ENCODE measurements at places on chromosomes 6 and 20. TPM values are rescaled to one million over a fixed set of nuclear protein-coding genes. Genes with fewer than 3 reads are reported as not detected.

The WFDC5 gene
- total RNA-seq, result not detected

GRCh38 chr6:140427842-140428241 is 1053.4 kb upstream of the CITED2 start:
- no peak for DNase-seq

GRCh38 chr20:24837781-24838450 is 111.2 kb upstream of the CST7 start:
- DNase-seq, result no peak

The METTL24 gene
- 1.7 TPM for total RNA-seq

The HLA-DQB1 gene
- total RNA-seq, result 15.3 TPM

The OR2B3 gene
- not detected for total RNA-seq

- DNase-seq, result no peak
These were observed 22.5 kb downstream of the SOX4 start for GRCh38 chr6:21616005-21616404.

The EDN1 gene
- total RNA-seq, result 25.4 TPM

DNA sequence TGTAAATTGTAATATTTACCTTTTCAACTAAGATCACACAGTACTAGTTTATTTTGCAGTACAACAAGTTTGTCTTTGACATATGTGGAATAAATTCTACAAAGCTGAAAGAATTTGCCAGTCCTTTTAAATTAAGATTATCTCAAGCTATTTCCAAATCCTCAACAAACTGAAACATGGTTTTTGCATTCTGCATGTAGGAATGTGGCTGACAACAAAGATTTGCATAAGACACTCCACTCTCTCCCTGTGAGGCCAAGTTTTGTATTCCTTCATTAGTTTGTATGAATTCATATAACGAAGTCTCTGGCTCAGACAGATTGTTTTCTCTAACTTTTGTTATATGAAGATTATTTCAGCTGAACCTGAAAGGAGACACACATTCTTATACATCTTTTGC is 124.1 kb upstream of the THEMIS start:
- no peak for DNase-seq

DNA sequence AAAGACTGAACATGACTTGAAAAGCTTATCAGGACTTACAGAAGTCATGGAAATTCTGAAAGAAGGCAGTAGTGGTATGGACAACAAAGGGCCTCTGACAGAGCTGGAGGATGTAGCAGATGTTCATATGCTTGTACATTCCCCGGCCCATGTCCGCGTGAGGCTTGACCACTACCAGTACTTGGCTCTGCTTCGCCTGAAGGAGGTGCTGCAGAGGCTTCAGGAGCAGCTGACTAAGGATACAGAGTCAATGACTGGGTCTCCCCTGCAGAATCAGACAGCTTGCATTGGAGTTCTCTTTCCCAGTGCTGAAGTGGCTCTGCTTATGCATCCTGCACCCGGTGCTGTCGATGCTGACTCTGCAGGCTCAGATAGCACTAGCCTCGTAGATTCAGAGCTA is 29.2 kb downstream of the TAF11 start:
- DNase-seq, result no peak

GRCh38 chr6:37660317-37660716 is 37.4 kb downstream of the MDGA1 start:
- no peak for DNase-seq

DNA sequence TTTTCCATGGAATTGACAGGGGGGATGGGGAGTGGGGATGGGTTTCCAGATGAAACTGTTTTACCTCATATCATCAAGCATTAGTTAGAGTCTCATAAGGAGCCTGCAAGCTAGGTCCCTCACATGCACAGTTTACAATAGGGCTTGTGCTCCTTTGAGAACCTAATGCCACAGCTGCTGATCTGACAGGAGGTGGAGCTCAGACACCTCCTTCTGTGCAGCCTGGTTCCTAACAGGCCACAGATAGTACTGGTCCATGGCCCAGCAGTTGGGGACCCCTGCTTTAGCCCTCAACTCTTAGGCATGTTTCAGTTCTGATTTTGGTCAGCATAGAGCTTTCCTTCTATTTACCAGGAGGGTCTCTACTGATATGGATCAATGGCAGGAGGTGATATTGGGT is 251.6 kb downstream of the LAMA2 start:
- DNase-seq, result no peak

DNA sequence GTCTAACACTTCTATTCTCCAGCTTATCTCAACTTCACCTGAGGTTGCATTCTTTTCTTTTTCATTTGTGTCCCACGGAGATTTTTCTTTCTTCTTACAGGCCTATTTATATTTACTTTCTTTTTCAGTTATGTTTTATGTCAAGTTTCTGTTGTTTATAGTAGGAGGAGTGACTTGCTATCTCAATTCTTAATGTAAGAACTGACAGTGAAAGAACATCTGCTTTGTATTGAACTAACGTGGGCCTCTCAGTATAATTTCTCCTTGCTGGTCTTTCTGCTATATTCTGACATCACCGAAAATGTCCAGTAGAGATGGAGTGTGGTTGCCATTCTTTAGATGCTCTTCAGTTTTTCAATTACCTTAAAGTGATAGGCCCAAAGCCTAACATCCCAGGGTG is 521.7 kb downstream of the EPM2A start:
- no peak for DNase-seq

- no peak for DNase-seq
These were observed 26.9 kb downstream of the CLVS2 start for GRCh38 chr6:123022975-123023374.

GRCh38 chr6:104633125-104633524 is 226.6 kb downstream of the HACE1 start:
- DNase-seq, result no peak

GRCh38 chr6:37155394-37156312 is 14.3 kb upstream of the PIM1 start:
- DNase-seq, result no peak

- DNase-seq, result no peak
These were observed 95.3 kb downstream of the CLVS2 start for GRCh38 chr6:123091091-123091895.

The MCHR2 gene
- not detected for total RNA-seq

DNA sequence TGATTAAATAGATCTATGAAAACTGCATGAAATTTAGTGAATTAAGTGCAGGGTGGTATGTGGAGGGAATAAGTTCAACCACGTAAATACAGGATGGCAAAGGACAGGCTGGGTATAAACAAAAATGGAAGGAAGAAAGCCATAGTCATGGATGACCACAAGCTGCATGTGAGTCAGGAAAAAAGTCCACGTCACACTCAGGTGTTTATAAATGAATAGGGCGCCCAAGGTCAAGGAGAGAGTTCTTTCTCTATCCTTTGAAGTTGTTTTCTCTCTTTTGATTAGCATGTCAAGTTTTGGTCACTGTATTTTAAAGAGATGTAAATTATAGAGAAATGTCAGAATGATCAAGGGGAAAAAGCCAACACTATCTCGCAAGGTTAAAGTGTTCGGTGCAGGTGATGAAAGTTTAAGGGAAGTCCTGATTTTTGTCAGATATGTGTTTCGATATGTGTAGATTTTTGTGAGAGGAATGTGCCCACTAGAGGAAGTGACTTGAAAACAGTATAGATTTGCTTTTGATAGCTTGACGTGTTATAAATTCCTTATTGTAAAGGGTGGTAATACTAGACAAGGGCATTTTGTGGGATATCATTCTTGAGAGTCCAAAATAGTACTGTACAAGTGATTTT is 58.7 kb downstream of the MAP3K4 start:
- no peak for DNase-seq

GRCh38 chr6:168355716-168356522 is 36.3 kb upstream of the DACT2 start:
- peak; percentile 74 for DNase-seq

The ANGPT4 gene
- 0.27 TPM for total RNA-seq

The CST2 gene
- total RNA-seq, result not detected

DNA sequence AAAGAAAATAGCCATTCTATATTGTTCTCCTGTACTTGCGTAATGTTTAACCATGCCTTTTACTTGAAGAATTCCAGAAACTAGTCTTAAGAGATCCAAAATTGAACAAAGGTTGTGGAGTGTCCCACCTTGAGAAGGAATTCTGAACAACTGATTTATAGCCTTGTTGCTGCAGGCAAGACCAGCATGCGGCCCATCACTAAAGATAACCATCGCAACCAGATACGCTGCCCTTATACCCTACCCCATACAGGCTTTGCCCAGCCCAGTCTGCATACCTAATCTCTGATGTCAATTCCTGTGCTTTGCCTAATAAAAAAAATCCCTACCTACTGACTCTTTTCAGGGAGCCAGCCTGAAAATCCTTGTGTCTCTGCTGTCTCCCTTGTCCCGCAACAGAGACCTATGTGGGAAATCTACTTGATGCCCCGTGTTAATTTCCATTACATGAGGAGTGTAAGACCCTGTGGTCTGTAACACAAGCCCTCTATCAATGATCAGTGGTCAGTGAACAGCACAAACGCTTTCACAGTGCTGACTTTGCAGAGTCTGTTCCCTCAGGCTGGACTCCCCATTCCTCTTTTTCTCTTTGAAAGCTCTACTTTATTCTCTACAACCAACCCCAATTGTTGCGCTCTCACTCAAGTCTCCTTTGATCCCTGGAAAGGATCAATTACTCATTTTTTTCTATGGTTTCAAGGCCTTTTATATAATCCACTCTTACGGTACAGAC is 125.7 kb upstream of the BTBD3 start:
- no peak for DNase-seq

GRCh38 chr20:34675561-34675960 is 1.3 kb downstream of the PIGU start:
- DNase-seq, result no peak

The SLC16A10 gene
- 9.5 TPM for total RNA-seq

The GINS1 gene
- 1.6 TPM for total RNA-seq

The NFATC2 gene
- total RNA-seq, result 5.7 TPM

DNA sequence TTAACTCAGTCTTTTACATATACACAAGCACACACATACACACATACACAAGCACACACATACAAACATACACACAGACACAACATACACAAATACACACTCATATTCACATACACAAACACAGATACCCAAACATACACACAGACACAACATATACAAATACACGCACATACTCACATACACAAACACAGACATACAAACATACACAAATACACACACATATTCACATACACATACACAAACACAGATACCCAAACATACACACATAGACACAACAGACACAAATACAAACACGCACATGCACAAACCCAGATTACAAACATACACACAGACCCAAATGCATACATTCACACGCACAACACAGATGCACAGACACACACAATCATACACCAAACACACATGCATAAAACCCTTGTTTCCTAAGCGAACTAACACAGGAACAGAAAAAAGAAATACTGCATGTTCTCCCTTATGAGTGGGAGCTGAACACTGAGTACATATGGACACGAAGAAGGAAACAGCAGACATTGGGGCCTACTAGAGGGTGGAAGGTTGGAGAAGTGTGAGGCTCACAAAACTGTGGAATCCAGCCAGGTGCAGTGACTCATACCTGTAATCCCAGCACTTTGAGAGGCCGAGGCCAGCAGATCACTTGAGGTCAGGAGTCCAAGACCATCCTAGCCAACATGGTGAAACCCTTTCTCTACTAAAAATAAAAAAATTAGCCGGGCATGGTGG is 34.2 kb downstream of the PIM1 start:
- DNase-seq, result peak; percentile 39

GRCh38 chr6:158066136-158066781 is 84.6 kb downstream of the SYNJ2 start:
- DNase-seq, result no peak

- no peak for DNase-seq
These were observed 690.6 kb downstream of the EPM2A start for GRCh38 chr6:145044641-145045246.

The TINAG gene
- 0.12 TPM for total RNA-seq

- no peak for DNase-seq
These were observed 7.2 kb upstream of the SDC4 start for GRCh38 chr20:45355209-45356084.

All from left cardiac atrium (tissue), 4 donors.